NCI-H2171 treated with DMSO at 0.1 percent for 48 hours (cell line): ENCODE measurements at places on chromosomes 13 and 19.

- DNase-seq = no peak
Observed at GRCh38 chr13:62663767-62664166, 1248.1 kb upstream of the PCDH20 start.

GRCh38 chr13:26896986-26897668, 136.5 kb upstream of the GPR12 start:
- no peak for DNase-seq

DNA sequence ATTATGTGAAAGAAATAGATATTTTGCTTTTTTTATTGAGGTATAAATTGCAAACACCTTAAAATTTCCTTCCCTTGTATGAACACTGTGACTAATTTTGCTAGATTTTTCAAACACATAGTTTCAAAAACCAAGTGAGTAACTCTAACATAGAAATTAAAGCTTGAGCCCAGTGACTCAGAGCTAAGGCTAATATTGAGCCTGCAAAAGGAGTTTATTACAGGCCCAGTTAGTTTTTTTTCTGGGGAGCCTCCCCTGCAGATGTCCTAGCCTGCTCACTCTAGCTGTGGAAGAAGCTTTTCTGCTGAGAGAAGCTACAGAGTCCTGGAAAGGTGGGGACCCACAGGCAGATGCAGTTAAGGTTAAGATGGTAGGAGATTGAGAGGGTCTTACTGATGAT, 3.4 kb downstream of the ZNF430 start:
- no peak for DNase-seq

- DNase-seq = no peak
Observed at GRCh38 chr13:19062801-19063200, 118.8 kb downstream of the TUBA3C start.

DNA sequence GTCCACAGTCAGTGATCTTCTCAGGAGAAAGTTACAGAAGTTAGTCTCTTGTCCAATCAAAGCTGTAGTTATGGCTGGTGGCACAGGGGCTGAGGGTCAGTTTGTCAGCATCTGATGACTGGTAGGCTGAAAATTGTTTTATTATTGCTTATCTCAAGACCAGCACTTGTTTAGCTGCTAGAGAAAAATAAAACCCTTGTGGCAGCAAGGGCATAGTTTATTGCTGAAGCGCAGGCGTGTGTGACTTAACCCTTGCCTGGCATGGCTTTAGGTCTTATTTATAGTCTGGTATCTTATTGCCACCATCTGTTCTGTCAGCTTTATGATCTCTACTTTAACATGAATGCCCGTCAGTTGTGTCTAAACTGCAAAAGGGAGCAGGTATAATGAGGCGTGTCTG, 154.7 kb downstream of the USP12 start:
- DNase-seq = peak; percentile 65

DNA sequence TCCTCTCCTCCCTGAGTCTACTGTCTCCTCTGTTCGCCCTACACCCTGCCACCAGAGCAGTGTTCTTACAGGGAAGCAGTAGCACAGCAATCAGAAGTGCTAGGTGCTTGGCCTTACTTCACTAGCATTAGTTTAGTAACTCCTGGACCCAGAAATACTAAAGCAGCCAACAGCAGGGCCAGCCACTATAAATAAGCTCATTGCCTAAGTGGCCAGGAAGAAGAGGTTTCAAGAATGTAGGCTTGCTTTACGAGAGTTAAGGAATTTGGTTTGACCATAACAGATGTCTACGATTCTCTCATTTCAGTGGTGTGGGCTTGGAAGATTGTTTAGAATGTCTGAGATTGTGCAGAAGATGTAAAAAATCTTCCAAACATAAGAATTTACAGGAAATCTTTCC, 103.3 kb downstream of the ZAR1L start:
- DNase-seq = no peak

GRCh38 chr13:102692491-102692826, 2.4 kb downstream of the METTL21C start:
- no peak for DNase-seq

DNA sequence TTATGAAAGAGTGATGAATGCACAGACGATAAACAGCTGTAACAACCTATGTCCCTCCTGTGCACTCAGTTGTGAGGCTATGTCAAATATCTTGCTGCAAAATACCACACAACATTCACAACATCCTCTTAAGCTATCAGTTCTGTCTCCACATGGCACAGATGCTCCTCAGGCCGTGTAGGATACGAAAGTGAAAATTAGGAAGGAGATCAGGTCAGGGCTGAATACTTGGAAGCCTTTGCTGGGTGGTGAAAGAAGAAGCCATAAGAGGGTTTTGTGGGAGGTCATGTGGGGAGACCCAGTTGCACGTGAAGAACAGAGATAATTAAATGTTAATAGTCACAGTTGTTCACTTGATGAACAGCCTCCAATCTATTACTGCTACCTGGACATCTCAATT, 58.9 kb downstream of the RXFP2 start:
- no peak for DNase-seq

- DNase-seq = peak; percentile 67
Observed at GRCh38 chr13:79434556-79434955, 28.5 kb upstream of the RBM26 start.

- no peak for DNase-seq
Observed at GRCh38 chr13:31408927-31409326, 209.2 kb downstream of the B3GLCT start.

- DNase-seq = peak; percentile 20
Observed at GRCh38 chr13:104357672-104358354, 1291.6 kb upstream of the SLC10A2 start.
